ENCODE measurements at places on chromosomes 1 and 21.
A peak's percentile ranks its signal among the peaks of the same experiment; 100 is the strongest.

GRCh38 chr1:97929874-97930851, 9.3 kb upstream of the DPYD start:
- DNase-seq: no peak

DNA sequence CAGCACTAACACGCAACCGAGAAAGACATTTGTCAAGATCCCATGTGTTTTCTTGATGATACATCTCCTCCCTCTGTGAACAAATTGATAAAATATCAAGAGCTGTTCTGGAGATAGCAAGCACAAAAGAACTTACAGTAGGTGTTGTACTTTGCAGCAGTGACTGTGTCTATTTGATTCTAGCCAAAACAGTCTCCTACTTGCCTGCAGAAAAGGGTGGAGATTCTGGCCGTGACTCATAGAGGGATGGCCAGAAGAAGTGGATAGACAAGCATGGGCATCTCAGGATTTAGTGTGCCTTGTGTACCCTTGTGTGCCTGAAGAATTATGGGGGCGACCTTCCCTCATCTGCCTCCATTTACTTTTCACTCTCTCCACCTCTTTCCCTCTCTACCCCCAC, 458.4 kb upstream of the LRRC7 start:
- DNase-seq: no peak

DNA sequence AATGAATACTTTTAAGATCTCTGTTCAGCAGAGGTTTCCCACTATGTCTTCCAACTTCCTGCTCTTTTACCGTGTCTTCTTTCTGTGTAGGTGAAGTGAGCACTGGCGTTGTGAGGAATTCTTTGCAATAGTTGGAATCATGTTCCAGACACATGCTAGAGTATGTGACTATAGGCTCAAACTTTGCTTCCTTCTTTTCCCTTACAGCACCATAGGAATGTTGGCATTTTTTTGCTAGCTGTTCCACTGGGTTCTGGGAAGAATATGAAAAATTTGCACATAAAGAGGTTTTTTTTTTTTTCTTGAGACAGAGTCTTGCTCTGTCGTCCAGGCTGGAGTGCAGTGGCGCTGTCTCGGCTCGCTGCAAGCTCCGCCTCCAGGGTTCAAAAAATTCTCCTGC, 15.7 kb upstream of the HUNK start:
- DNase-seq: no peak

DNA sequence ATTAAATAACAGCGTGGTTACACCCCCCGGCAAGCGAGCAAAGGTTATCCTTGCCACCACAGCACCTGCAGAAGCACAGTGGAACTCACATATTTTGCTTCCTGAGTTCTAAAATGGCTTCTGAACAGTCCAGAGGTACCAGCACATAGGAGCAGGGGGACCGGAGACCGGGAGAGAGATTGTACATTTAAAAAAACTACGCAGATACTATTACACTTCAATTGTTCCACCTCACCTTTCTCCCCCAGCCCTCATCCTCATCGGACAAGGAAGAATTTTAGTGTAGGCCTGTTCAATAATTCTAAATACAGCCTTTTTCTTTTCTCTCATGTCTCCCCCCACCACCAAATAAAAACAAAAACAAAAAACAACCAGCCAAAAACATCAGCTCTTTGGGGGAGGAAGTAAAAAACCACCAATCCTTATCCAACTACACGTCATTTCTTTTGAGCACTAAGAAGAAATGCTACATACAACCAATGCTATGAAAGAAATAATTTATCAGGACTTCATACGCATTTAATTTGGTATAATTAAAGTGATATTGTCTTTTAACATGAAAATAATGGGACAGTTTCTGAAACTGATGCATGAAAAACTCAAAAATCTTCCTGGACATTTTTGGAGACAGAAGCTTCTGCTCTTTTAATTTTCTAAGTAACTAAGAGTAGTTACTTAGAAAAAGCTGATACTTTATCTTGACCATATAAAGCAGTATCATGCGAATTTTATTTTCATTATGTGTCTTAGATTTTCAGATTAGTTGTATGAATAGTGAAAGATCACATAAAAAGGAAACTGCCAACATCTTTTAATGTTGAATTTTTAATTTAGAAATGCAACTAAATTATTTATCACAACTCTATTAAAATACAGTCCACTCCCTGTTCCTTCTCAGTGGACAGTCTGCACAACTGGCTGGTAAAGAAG, 9.1 kb downstream of the CDKN2C start:
- no peak for DNase-seq

- no peak for DNase-seq
Measured at GRCh38 chr1:214050513-214051401, 63.0 kb downstream of the PROX1 start.

DNA sequence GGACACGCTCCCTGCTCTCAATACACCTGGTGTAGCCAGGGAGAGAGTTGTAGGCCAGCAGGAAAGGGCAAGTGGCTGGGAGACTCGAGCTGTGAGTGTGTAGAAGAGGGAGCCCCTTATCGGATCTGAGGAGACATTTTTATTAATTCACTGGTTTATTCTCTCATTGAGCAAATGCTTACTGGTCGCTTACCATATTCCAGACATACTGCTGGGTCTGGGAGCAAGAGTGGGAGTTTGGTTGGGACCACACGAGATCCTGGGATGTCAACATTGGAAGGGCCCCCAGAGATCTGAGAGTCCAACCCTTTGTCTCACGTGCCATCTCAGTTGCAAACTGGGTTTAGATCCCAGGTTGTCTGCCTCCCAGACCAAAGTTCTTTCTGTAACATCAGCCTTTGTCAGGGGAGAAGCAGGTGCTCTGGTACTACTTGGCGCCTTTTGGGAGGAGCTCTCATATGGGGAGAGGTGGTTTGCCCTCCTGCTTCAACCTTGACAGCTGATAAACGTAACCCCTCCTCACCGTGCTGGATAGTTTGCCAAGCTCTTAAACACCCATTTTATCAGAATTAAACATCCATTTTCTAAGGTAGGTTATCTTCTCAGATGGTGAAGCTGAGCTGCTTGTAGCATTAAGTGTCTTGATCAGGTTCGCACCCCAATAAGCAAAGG, 742 bp downstream of the TMEM222 start:
- DNase-seq: no peak

DNA sequence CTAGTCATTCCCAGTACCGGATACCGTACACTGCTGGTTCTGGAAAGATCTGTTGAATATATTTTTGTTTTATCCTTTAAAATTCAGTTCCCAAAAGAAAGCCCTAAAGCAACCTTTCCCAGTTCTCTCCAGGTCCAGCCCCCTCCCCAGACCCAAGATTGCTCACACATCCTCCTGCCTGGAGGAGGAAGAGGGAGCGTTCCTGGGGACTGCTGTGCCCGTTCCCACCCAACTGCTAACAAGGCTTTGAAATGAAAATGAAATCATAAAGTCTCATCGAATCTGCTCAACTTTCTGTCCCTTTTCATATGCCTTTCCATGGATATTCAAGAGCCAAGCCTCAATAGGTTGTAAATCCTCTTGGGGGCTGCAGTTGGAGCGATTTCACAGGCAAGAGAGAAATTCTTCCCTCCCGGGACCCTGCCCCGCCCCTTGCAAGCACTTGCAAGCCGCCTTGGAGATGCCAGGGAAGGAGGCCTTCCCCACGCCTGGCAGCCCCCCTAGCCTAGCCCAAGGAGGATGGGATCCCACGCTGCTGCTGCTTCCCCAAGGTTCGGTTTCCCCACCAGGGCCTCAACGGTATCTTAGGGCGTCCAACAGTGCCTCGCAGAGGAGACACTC, 113.2 kb upstream of the CACHD1 start:
- DNase-seq: no peak

GRCh38 chr1:26540351-26540750, 10.8 kb downstream of the RPS6KA1 start:
- no peak for DNase-seq

GRCh38 chr1:15849775-15850324, 2.3 kb downstream of the SPEN start:
- no peak for DNase-seq

GRCh38 chr1:150009604-150010392, 728 bp downstream of the OTUD7B start:
- peak; percentile 40 for DNase-seq

- DNase-seq: no peak
Measured at GRCh38 chr1:234234199-234234598, 139.1 kb upstream of the COA6 start.

GRCh38 chr1:162876751-162877150, 15.8 kb upstream of the CCDC190 start:
- no peak for DNase-seq

DNA sequence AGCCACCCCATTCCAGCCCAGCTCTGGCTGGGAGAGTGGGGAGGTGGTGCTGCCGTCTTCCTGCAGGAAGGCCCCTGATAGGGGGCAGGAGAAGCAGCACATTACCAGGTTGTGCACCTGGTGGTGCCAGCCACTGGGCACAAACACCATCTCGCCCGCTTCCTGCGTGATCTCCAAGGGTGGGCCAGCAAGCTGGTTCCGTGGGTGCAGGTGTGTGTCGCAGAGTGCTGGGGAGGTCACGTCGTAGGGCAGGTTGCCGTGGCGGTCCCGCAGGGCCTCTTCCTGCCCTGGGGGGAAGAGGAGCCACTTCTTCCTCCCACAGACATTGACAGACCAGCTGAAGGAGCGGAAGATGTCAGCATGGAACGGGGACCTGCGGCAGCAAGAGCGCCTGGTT, 1.8 kb downstream of the JMJD4 start:
- DNase-seq: no peak

GRCh38 chr1:236689713-236690569, 3.6 kb downstream of the ACTN2 start:
- DNase-seq: no peak

GRCh38 chr1:197024460-197024859, 42.6 kb downstream of the F13B start:
- DNase-seq: no peak

DNA sequence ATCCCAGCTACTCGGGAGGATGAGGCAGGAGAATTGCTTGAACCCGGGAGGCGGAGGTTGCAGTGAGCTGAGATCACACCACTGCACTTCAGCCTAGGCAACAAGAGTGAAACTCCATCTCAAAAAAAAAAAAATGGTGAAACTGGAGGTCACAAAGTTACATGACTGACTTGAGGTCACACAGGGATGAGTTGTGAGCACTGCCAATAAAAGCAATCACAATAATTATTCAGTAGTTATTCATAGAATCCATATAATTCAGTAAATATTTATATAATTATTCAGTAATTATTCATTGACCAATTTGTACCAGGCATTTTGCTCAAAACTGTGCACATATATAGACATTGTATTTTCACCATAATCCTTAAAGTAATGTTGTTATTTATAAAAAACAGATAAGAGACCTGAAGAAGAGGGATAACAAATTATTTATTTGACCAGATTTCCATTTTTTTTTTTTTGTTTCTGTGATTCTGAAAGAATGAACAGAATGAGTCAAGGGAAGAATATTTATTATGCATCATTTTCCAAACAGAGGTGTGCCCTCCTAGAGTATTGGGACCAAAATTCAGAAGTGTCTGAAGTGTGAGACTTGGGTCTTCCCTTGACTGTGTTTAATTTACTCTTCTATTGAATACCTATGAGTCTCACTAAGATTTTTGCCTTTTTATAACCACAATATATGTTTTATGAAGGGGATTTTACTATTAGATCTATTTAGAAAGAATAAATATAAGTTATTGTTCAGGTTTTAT, 43.0 kb downstream of the PRKAB2 start:
- DNase-seq: no peak

GRCh38 chr1:200526709-200527612, 93.6 kb downstream of the KIF14 start:
- DNase-seq: no peak

DNA sequence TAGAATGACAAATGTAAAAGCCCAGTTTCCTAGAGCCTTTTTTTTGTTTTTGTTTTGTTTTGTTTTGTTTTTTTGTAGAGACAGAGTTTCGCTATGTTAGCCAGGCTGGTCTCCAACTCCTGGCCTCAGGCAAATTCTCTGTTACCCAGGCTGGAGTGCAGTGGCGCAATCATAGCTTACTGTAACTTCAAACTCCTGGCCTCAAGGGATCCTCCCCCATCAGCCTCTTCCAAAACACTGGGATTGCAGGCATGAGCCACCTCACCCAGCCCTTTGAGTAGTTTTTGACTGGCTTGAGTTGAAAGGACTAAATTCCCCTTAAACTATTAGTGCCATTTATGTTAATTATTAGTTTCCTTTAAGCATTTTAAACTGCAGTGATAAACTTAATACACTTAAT, 28.8 kb upstream of the ZBTB18 start:
- DNase-seq: no peak

DNA sequence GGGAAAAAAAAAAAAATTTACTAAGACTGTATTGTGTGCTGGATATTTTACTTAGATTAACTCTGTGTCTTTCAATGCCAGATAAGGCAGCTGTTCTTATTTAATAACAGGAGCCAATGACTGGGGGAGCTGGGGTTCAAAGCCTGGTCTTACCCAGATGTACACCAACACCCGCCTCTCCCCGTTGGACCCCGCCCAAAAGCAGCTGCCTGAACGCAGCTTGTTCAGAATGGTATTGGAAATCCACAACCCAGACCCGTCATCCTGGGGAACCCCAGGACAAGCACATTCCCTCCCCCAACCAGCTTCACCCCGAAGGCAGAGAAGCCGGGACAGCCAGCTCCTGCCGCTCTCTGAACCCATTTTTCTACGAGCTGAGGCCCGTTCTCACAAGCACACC, 113.6 kb upstream of the TMPRSS2 start:
- no peak for DNase-seq

DNA sequence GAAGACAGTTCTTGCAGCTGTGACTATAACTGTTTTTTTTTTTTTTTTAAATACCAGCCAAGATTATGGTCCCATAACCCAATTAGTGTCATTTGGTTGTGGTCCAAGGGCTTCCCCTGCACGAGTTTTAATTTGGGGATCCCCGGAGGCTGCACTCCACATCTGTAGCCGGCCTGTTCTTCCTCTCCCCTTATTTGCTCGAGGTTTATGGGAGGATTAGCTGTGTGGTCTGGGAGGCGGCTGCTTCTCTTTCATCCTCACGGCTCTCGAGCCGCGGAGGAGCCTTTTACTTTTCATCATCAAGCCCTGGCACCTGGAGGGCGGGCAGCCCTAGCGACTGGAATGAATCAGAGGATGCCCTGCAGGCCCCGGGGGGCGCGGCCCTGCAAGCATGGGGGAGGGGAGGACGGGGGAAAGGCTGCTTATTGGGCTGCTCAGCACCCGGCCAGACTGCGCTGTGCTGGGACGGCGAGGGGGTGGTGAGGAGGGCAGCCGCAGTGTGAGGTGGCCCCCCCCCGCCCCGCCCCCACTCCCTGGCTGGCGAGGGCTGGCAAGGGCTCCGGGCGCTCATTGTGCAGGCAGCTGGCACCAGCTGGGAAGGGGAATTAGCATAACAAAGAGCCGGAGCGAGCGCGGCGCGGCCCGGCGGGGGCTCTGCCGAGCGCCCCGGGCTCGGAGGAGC, 18.5 kb downstream of the SERTAD4 start:
- peak; percentile 27 for DNase-seq

GRCh38 chr21:22374218-22374969, 1376.2 kb downstream of the NCAM2 start:
- no peak for DNase-seq

- no peak for DNase-seq
Measured at GRCh38 chr1:111976332-111976731, 13.1 kb downstream of the KCND3 start.

- no peak for DNase-seq
Measured at GRCh38 chr21:46180079-46180722, 4.1 kb downstream of the SPATC1L start.

GRCh38 chr1:236163463-236164153, 21.3 kb downstream of the GPR137B start:
- no peak for DNase-seq

GRCh38 chr21:42525676-42526378, 12.2 kb downstream of the SLC37A1 start:
- DNase-seq: no peak

- no peak for DNase-seq
Measured at GRCh38 chr1:1041092-1041523, 21.2 kb downstream of the AGRN start.

GRCh38 chr1:10975567-10976326, 36.7 kb upstream of the TARDBP start:
- no peak for DNase-seq

All from omental fat pad (tissue), 4 donors.